ENCODE measurements at places on chromosomes 16 and 17.

DNA sequence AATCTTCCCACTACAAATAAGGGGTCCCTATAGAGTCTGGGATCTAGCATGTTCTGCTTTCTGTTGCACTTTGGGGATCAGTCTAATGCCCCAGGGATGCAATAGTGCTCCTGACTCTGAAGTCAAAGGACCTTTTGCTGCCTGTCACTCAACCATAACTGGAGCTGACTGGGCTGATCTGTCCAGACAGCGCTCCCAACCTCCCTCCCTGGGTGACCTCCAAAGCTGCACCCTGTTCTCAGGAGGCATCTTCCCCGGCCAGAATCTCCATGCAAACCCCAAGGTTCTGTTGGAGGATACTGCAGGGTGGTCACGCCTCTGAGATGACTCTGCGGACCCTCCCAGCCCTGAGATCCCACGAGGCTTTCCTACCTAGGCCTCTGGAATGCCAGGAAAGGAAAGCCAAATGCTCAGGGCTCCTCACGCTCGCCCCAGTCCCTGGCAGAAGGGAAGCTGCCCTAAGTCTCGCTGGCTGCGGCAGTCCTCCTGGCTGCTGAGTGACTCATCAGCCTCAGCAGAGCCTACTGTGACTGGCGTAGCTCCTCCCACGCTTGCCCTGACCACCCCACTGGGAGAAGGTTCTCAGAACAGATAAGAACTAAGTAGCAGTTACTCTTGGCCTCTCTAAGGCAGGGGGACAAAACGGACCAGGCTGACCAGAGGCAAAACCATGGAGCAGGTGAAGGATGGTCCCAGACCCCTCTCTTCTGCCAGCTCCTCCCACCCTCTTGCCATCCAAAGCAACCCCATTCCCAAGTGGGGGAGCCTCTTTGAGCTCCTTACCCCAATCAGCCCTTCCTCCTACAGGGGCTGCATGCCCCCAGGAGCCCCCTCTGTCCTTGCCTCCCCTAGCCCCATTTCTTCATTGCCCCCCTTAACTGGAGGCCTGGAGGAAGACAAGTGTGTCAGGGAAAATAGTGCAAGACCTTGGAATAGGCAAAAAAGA lies 124.1 kb upstream of the TNRC6C start:
- DNase-seq, result peak; percentile 50

- DNase-seq, result no peak
Measured at GRCh38 chr16:31710880-31711279, 162.7 kb upstream of the ZNF267 start.

DNA sequence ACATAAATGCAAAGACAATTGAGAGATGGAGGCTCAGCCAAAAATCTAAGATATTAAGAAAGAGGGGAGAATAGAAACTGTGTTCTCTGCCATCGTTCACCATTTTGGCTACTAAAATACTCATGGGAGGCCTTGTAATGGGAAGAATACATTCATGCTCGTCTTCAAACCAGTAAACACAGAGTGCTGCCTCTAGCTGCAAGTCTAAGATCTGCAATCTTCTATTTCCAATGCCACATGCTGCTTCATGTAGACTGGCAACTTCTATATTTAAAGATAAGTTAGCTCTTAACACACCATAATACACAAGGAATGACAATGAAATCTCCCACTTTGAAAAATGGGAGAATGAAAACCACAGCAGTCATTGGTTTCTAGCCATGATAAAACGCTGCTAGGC lies 387.3 kb downstream of the HS3ST3B1 start:
- no peak for DNase-seq

DNA sequence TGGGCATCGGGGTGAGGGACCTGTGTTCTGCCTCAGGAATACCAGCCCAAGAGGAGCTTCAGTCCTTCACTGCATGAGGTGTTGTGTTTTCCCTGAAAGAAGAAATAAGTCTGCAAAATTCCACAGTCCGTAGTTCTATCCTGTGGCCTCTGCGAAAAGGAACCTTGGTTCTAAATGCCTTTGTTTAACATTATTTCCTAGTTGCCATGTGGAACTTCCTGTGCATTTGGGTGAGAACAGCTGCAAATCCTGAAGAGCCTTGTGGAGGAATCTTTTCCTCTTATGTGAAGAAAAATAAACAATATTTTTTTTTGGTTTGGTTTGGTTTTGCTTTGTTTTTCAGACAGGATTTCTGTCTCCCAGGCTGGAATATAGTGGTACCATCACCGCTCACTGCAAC lies 9.8 kb downstream of the PSKH1 start:
- DNase-seq, result no peak

- no peak for DNase-seq
Measured at GRCh38 chr16:23282568-23282967, 19.5 kb upstream of the SCNN1B start.

DNA sequence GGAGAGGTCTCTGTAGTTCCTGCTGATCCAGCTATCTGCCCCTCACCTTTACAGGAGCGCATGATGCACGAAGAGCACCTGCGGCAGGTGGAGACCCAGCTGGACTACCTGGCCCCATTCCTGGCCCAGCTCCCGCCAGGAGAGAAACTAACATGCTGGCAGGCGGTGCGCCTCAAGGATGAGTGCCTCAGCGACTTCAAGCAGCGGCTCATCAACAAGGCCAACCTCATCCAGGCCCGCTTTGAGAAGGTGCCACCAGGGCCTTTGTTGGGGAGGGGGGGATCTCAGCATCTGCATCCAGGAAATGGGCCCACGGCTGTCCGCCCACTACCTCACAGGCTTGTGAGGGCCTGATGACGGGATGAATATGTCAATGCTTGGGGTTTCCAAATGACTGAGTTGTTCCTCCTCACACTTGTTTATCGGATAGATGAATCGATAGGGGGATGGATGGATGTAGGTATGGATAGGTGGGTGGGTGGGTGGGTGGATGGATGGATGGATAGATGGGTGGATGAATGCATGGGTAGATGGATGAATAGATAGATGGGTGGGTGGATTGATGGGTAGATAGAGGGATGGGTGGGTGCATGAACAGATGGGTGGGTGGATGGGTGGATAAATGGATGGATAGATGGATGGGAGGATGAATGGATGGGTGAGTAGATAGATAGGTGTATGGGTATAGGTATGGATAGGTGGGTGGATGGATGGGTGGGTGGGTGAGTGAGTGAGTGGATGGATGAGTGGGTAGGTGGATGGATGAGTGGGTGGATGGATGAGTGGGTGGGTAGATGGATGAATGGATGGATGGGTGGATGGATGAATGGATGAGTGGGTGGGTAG lies 7.0 kb upstream of the KATNB1 start:
- no peak for DNase-seq

DNA sequence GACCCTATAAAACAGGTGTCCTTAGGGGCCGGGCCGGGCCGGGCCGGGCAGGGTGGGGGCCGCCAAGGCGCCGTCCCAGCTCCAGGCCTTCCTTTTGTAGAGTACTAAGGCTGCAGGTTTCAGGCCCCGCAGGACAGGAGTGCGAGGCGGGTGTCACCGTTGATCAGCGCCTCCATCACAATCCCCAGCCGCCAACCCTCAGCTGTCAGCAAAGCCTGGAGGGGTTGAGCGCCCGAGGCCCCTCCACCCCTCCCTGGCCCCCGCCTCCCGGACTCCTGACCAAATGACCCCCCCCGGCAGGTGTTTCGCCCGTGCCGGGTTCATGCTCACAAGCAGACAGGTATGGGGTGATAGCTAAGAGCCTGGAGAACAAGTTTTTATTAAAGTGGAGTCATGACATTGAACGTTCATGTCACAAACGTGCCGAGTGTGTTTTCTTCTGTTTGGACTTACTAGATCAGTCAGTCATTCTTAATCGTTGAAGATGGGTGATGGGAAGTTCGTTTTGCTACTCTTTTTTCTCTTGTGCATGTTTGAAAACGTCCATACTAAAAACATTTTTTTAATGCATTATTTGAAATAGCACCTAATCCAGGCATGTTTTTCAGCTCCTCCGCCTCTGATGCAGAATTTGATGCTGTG lies 534 bp downstream of the ARL2BP start:
- DNase-seq, result no peak

- no peak for DNase-seq
Measured at GRCh38 chr17:1916316-1916715, 86.5 kb downstream of the RPA1 start.

DNA sequence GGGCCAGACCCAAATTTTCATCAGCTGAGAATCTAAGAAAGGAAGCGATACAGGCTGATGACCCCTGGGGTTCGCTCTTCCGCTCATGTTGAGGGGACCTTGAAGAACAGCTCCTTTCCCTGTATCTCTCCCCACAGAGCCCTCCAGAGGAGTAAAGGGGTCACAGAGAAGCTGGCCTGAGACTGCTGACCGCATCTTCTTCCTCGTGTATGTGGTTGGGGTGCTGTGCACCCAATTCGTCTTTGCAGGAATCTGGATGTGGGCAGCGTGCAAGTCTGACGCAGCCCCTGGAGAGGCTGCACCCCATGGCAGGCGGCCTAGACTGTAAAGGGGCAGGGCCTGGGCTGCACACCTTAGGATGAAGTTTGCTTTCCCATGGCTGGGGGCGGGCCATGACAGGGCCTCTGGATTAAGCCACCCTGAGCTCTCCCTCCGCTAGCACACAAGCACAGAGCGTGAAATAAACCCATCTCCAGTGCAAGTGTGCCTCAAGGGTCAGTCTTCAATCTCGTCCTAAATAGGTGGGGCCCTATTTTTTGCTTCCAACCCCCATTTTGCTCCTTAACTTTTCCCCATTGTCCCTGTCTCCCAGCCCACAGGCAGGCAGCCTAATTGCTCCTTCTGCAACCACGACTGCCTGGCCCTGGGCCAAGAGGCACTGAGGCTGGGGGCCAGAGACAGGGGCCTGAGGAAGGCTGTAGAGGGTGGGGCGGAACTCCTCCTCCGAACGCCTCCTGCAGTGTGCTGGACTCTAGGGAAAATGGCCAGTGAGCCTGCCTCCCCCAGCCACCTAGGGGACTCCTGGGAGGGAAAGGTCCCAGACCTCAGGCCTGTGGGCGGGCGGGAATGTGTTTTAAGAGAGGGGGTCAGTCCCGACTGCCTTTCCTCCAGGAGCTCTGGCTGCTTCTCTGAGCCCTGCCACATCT lies 3.6 kb downstream of the ZACN start:
- no peak for DNase-seq

DNA sequence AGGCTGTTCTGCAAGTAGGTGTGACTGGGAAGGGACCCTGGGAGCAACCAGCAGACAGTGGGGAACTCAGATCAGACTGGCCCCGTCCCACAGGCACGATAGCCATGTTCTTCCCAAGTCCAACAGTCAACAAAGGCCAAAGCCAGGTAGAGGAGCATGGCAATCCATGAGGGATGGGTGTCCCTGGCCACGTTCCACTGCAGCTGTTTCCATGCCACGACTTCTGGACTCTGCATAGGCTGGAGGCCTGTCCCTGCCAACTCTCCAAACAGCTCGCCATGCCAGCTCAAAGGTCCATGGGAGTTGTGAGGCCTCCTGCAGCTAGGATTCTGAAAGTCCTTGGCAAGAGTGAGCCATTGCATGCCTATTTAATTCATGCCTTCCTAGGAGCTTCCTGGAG lies 459.8 kb downstream of the CDH8 start:
- DNase-seq, result no peak

DNA sequence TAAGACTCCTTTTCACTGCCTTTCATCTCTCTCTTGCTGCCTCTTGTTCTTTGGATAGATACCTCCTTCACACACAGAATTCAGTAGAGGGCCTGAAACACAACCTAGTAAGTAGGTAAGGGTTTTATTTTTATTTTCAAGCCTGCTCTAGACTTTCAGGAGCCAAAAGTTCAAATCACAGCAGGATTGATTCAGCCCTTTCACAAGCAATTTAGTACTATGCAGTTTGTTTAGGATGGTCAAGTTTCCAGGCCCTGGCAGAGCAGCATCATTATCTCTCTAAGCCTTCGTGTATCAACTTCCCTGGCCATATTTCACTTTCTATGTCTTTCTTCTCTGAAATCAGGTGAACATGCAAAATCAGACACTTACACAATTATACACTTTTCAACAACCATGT lies 148.8 kb upstream of the CORO6 start:
- no peak for DNase-seq

DNA sequence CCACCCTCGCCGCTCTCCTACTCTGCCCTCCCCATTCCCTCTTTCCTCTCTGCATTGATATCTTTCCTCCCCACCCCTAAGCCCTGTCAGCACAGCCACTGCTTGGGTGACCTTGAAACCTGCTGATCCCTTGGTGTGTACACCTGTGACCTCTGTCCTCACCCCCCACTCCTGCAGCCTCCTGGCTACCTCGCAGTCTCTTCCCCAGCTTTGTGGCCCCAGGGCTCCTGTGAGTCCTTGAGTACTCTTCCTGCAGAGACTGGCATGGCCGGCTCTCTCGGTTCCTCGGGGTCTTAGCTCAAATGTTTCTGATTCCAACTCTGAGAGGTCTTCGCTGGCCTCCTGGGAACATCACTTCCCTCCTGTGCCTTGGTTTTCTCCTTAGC lies 31.7 kb downstream of the ADCY7 start:
- DNase-seq, result no peak

DNA sequence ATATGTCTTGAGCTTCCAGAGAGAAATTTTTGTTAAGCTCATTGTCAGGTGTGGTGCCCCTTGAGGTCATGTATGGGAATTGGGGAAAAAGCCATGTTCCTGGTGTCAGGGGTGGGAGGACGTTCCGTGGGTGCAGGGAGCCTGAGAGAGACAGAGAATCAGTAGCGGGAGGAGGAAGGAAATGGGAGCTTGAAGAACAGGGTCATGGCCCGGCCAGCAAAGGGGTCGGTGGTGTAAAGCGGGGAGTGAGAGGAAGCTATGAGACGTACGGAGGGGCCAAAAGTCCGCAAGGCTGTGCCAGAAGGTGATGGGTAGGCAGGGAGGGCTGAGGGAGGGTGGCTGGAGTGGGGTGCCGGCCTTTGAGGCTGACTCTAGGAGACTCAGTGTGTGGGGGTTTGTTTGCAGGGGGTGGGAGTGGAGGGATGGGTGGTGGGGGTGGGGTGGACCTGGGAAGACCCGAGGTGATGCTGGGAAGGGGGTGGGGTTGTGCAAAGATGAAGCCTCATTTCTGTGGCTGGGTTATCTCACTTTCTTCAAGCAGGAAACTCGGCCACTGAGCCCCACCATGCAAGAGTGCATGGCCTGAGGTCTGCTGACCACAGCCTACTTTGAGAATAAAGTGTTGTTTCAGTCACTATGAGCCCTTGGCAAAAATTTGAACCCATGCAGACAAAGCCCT lies 63.6 kb downstream of the PLCG2 start:
- DNase-seq, result no peak

GRCh38 chr17:79532107-79532790 lies 78.6 kb downstream of the RBFOX3 start:
- no peak for DNase-seq

- no peak for DNase-seq
Measured at GRCh38 chr17:68963958-68964357, 8.8 kb upstream of the ABCA8 start.

DNA sequence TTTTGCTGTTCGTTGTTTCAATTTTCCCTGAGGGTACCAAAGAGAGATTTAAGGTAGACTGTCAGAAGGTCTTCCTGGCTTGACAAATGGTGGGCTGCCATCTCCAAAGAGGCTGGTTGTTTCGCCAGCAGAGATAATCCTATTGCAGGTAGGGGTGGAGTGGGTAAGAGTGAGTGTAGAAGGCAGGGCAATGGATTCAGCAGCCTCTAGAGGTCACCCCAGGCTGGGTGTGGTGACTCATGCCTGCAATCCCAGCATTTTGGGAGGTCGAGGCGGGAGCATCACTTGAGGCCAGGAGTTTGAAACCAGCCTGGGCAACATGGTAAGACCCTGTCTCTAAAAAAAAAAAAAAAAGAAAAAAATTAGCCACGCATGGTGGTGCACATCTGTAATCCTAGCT lies 34.6 kb downstream of the DCAKD start:
- DNase-seq, result no peak

- DNase-seq, result no peak
Measured at GRCh38 chr17:31155208-31155810, 60.5 kb downstream of the NF1 start.

Data from activated T-helper 1 cell treated with Interleukin-2 at 50 U/mL for 16 hours (primary cell).